ENCODE measurements at places on chromosomes 12 and 14. TPM values are rescaled to one million over a fixed set of nuclear protein-coding genes. Genes with fewer than 3 reads are reported as not detected.
A peak's percentile ranks its signal among the peaks of the same experiment; 100 is the strongest.

DNA sequence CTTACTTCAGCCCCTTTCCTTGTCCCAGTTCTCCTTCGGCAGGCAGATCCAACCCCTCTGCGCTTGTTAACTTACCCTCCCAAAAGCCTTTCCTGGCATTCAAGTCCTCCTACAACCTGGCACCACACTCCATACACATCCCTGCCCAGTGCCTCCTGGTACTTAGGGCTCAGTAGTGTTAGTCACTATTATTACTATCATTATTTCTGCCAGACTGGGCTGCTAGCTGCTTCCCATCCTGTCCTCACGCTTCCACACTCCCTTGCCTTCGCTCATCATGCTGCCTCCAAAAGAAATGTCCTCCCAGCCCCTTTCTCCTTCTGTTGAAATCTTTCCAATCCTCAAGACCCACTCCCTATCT lies 1.6 kb upstream of the HDAC7 start:
- no peak for DNase-seq

The PLD4 gene
- not detected for polyA plus RNA-seq

The RND1 gene
- 26.5 TPM for polyA plus RNA-seq

GRCh38 chr14:88204221-88204620 lies 118.8 kb downstream of the KCNK10 start:
- no peak for DNase-seq

GRCh38 chr12:108757856-108758255 lies 26.5 kb upstream of the CORO1C start:
- DNase-seq = no peak

DNA sequence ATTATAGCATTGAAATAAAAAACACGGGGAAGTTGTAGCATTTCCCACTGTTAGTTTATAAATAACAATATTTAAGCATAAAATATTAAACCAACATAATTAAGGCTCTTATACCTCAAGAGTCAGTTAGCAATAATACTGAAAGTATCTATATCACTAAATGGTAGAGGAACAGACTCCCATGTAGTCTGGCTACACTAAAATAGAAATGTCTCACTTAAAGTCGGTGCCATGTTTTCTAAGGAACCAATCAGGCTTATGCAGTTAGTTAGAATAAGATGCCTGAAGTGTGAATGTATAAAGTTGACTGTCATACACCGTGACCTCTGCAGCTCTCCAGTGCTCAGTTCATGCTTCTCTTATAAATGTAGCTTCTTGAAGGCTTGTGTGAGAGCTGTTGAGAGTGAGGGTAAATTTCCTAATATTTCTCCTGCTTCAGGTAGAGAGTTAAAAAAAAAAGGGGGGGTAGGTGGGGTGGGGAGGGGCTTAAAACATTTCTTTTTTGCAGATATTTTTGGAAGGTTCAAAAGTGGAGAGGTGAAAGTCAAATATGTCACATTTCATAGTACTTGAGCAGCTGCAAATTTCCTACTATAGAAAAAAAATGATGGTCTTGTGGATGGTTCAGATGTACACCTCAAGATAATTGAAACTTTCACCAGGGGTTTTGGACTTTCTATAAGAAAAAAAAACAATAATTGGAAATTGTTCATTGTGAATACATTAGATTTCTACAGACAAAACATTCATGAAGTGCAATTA lies 64.5 kb downstream of the PTCSC3 start:
- no peak for DNase-seq

The CTDSP2 gene
- polyA plus RNA-seq = 31.3 TPM

DNA sequence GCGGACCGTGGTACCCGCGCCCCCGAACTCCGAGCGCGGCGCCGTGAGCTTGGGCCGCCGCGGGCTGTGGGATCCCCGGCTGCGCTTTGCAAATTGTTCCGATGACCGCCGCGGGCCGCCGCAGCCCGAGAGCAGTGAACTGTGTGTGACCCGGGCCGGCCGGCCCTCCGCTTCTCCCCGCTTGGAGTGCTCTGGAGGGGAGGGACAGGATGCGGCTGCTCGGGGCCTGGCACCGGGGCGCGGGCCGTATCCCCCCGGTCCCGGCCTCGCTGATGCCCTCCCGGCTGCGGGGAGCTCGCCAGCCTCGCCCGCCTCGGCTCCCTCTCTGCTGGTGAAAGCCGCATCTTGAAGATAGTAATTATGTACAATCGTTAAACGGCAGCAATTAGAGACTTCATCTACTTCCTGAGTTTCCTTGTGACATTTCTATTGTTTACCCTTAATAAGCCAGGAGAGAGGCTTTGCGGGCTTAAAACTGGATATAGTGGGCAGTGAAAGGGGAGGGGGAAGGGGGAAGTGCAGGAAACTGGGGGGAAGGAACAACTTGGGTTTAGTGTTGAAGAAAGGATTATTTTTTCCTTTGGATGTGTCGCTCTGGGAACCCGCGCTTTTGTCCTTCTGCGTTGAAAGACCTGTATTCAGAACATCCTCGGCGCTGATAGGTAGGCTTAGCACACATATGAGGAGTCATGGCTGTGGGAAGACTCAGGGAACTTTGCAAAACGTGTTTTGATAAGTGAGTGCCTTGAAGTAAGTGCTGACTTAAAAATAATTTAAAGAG lies 1.2 kb downstream of the PELI2 start:
- DNase-seq = peak; percentile 13

DNA sequence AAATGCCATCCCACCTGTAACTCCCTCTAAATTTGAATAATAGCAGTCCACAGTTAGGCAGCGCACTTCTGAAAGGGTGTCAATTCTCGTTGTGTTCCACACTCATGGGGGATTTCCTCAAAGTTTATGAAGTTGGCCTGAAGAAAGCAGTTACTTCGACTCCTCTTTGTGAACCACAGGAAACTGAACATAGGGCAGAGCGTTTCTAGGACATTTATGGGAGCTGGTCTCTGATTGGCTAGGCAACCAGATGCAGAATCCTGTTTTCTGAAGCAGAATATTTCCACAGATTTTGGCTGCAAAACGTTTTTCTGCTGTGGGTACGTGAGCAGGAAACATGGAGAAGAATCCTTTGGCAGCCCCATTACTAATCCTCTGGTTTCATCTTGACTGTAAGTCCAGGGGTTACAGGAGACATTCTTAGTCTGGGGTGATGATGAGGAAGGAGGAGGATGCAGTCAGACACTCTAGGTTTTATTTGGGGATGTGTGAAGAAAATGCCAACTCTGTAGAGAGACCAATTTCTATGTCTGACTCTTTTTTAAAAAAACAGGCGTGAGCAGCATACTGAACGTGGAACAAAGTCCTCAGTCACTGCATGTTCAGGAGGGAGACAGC lies 431.5 kb upstream of the OR4E1 start:
- DNase-seq = no peak

DNA sequence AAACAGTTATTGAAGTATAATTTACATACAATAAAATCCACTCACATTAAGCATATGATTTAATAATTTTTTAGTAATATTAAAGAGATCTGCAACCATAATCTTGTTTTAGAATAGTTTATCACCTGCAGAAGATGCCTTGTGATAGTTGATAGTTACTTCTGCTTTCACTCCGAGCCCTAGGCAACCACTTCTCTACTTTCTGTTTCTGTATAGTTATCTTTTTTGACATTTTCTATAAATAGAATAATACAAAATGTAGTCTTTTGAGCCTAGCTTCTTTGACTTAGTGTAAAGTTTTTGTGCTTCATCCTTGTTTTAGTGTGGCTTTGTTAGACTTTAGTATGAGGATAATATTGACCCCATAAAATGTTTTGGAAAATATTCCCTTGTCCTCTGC lies 111.0 kb downstream of the MNAT1 start:
- no peak for DNase-seq

The RNU6-8 gene
- polyA plus RNA-seq = not detected

GRCh38 chr14:38704220-38704619 lies 398.8 kb downstream of the SEC23A start:
- DNase-seq = no peak

The BIN2 gene
- polyA plus RNA-seq = 0.08 TPM

The CIDEB gene
- polyA plus RNA-seq = 0.33 TPM

The FBXO34 gene
- polyA plus RNA-seq = 15.4 TPM

DNA sequence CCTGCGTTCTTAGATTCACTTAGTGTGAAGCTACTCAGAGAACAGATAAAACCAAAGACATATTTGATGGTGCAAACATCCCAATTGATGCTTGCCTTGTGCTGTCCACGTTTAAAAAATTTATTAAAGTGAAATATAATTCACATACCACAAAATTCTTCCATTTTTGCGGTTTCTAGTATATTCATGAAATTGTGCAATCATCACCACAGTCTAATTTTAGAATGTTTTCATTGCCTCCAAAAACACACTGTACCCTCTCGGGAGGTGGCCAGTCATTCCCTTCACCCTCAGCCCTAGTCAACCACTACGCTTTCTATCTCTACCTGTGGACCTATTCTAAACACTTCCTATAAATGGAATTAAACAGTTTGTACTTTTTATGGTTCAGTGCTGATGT lies 1109.2 kb downstream of the FLRT2 start:
- DNase-seq = no peak

DNA sequence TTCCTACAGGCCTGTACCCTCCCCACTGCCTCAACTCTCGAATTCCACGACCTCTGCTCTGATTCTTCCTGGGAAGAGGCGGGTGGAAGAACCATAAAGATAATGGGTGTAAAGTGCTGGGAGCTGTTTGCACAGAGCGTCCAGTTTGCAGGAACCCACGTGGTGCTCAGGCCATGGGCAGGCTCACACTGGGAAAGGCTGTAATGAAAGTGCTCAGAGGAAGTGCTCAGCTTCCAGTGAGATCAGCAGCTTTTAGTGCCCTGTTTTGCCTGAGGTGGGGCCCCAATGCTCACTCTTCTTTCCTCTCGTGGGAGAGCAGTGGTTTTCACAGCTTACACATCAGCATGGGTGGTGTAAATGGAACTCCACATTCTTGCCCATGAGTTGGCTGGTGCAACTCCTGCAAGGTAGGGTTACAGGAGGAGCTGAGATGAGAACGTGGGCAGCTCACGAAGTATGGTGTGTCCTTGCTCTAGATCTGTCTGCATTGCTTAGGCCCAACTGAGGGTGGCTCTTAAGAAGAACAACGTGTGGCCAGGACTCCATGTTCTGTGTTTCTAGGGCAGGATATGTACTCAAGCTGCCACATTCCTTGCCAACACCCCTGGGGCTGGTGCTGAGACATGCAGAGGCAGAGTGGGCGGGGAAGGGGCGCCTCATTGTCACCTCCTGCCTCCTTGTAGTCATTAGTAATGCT lies 2.9 kb downstream of the TMEM63C start:
- DNase-seq = no peak

DNA sequence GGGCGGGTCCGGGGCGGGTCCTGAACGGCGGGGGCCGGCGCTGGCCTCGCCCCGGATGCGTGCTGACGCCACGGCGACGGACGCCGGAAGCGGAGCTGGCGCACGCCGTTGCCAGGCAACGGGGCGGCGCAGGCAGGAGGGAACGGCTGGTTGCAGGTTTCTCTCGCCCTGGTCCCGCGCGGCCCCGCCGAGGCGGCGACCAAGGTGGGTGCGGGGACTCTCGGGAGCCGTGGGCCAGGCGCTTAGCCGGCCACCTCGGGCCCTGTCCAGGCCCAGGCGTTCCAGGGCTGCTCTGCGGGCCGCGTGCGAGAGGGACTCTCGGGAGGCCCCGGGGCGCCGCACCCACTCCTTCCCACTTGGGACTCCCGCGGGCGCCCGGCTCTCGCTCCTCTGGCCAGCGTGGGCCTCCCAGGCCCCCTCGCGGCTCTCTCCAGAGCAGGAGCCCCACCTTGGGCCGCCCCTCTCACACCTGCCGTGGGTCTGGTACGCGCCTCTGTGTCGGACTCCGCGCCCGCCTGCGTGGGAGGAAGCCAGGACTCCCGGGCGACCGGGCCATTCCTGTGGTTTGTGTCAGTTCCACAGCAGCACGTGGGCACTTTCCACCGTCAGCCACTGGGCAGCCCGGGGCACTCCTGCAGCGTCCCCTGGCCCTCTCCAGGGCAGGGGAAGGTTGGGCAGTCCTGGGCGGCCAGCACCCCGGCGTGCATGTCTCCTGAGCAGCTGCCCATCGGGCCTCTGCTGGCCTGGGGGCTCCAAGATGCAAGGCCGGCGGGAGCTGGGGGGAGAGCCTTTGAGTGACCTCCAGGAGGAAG lies at the start of gene CLBA1:
TSS of gene CLBA1 (plus strand) at position 114 of the 812 bp plus-strand sequence. CDS start at position 758, 644 bp downstream.
- DNase-seq = peak; percentile 90
